Activated CD8-positive, alpha-beta memory T cell treated with anti-CD3 and anti-CD28 coated beads, Interleukin-2, amount 10 ng/mL, durations not matched to agents 7 days and 5 days (primary cell): ENCODE measurements at places on chromosomes 13 and 19. TPM values are rescaled to one million over a fixed set of nuclear protein-coding genes. Genes with fewer than 3 reads are reported as not detected.

HSH2D gene
- 181 TPM for total RNA-seq

- H3K4me1 ChIP-seq = peaks cover 8% of the 10 kb centered on the region
- no peak for DNase-seq
- H3K27ac ChIP-seq = no peak overlapping the region
- H3K4me3 ChIP-seq = no peak overlapping the region
- peaks cover 11% of the 10 kb centered on the region for H3K36me3 ChIP-seq
Measured at GRCh38 chr13:51731759-51732158, 72.2 kb downstream of the DHRS12 start.

DNA sequence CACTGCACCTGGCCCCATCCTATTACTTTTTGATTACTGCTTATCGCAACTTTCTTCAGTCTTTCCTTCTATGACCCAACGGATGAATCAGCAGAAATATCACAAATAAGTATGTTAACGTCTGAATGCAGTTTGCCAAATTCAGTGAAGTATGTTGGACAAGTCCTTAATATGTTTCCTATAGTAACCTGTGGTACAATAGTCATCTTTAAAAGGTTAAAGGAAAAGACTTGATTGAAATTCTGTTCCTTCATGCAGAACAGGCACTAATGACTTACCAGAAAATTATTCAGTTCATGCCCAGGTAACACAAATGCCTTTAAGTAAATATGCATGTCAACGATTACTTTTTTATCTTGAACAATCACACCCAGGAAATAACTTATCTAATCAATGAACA lies 242.6 kb downstream of the KCTD12 start:
- H3K4me1 ChIP-seq = no peaks in the 10 kb centered on the region
- DNase-seq = no peak
- no peaks in the 10 kb centered on the region for H3K36me3 ChIP-seq
- H3K27ac ChIP-seq = no peak overlapping the region
- no peak overlapping the region for H3K4me3 ChIP-seq

- no peak overlapping the region for H3K4me3 ChIP-seq
- H3K36me3 ChIP-seq = no peaks in the 10 kb centered on the region
- H3K27ac ChIP-seq = no peak overlapping the region
- no peaks in the 10 kb centered on the region for H3K4me1 ChIP-seq
- H3K27me3 ChIP-seq = no peaks in the 10 kb centered on the region
Measured at GRCh38 chr13:88526186-88526852, 855.1 kb downstream of the SLITRK5 start.

DNA sequence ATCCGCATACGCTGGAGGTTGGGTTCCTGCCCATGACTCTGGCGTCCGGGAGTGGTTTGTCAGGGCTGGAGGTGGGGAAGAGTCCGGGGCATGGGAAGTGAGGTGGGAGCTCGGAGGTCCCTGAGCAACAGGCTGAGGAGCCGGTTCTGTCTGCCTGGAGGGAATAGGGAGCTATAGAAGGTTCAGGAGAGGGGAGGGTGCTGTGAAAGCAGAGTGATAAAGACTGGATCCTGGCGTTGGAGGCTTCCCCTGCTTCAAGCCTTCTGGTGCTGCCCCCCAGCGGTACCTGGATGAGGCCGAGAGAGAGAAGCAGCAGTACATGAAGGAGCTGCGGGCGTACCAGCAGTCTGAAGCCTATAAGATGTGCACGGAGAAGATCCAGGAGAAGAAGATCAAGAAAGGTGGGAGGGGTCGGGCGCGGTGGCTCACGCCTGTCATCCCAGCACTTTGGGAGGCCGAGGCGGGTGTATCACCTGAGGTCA lies 2.6 kb downstream of the HMG20B start:
- H3K4me1 ChIP-seq = peaks cover 11% of the 10 kb centered on the region
- no peak for DNase-seq
- peaks cover 10% of the 10 kb centered on the region for H3K36me3 ChIP-seq

DNA sequence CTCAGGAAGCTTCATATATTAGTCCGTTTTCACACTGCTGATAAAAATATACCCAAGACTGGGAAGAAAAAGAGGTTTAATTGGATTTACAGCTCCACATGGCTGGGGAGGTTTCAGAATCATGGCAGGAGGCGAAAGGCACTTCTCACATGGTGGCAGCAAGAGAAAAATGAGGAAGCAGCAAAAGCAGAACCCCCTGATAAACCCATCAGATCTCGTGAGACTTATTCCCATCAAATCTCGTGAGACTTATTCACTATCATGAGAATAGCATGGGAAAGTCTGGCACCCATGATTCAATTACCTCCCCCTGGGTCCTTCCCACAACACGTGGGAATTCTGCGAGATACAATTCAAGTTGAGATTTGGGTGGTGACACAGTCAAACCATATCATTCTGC lies 23.1 kb downstream of the FLT3 start:
- no peak for DNase-seq

ACER1 gene
- total RNA-seq = 0.26 TPM

DNA sequence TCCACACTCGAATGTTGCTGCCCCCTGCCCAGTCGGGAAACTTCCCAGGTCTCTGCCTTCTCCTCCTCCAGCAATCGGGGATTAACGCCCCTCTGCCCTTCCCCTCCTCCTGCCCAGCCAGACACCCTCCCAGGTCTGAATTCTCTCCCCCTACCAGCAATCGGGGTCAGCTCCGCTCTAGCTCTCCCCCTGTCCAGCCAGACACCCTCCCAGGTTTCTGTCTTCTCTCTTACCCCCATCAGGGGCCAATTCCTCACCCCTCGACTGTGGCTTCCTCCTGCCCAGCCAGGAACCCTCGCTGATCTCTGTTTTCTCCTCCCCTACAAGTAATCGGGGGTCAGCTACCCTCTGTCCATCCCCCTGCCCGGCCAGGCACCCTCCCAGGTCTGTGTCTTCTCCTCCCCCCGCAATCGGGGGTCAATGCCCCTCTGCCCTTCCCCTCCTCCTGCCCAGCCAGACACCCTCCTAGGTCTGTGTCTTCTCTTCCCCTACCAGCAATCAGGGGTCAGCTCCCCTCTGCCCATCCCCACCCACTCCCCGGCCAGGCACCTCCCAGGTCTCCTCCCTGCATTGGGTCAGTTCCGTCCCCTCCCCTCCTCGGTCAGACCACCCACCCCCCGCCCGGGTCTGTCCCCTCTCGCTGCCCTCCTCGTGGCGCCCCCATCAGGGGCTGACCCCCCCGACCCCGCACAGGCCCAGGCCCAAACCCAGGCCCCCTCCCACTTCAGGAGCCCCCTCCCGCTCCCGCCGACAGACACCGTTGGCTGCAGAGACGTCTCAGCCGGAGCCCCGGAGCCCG lies 668 bp downstream of the ZFR2 start:
- no peak overlapping the region for H3K27ac ChIP-seq
- no peak for DNase-seq
- H3K4me1 ChIP-seq = peaks cover 7% of the 10 kb centered on the region
- H3K27me3 ChIP-seq = peaks cover 43% of the 10 kb centered on the region
- H3K36me3 ChIP-seq = peaks cover 7% of the 10 kb centered on the region

DNA sequence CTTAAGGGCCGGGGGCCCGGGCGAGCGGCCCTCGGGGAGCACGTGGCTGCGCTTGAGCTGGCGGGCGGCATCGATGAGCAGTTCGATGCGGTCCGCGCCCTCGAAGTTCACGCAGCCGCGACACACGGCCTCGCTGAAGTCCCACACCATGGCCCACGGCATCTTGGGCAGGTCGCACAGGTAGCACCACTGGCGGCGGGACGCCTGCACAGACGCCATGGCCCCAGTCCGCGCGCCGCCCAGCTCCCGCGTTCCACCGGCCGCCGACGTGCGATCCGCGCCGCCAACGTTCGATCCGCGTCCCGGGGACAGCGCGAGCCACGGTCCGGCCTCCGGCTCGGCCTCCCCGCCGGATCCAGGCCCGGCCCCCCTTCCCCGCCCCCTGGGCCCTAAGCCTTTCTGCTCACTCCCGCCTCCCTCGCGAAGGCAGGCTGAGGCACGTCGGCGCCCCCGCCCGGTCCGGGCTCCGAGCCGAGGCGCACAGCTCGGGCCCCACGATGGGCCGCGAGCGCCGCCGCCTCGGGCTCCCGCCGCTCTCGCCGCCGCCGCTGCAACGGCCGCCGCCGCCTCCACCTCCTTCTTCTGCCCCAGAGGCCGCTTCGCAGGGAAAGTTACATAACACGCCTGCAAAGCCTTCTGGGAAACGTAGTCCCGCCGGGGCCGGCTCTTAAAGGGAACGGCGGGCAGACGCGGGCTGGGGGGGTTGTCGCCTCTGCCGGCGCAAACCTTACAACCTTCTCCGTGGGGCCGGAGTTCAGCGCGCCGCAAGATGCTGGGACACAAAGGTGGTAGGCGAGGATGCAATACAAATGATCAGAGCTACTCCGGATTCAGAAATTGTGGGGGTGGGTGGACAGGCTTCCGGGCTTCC lies at the start of gene IRF2BP1:
TSS of gene IRF2BP1 (minus strand) at position 586 of the 871 bp plus-strand sequence. CDS start at position 219, 367 bp downstream.
- peak within 1 kb of the TSS; percentile 96 for H3K27ac ChIP-seq
- peaks cover 26% of the 10 kb centered on the region for H3K4me1 ChIP-seq
- peaks cover 2% of the 10 kb centered on the region for H3K27me3 ChIP-seq
- peak within 1 kb of the TSS; percentile 88 for H3K4me3 ChIP-seq
- DNase-seq = peak; percentile 95

- no peaks in the 10 kb centered on the region for H3K36me3 ChIP-seq
- no peak overlapping the region for H3K4me3 ChIP-seq
- H3K4me1 ChIP-seq = no peaks in the 10 kb centered on the region
- no peaks in the 10 kb centered on the region for H3K27me3 ChIP-seq
Measured at GRCh38 chr13:82747291-82747690, 1135.0 kb downstream of the SLITRK1 start.

- H3K36me3 ChIP-seq = no peaks in the 10 kb centered on the region
- no peak for DNase-seq
- no peaks in the 10 kb centered on the region for H3K4me1 ChIP-seq
- no peak overlapping the region for H3K4me3 ChIP-seq
Measured at GRCh38 chr13:51000571-51001260, 91.1 kb downstream of the RNASEH2B start.

SULT2A1 gene
- not detected for total RNA-seq

- H3K27me3 ChIP-seq = no peaks in the 10 kb centered on the region
- no peaks in the 10 kb centered on the region for H3K4me1 ChIP-seq
- DNase-seq = no peak
- H3K36me3 ChIP-seq = no peaks in the 10 kb centered on the region
- no peak overlapping the region for H3K4me3 ChIP-seq
Measured at GRCh38 chr13:35965226-35965927, 165.8 kb downstream of the DCLK1 start.
